ENCODE measurements at places on chromosomes 4 and X. TPM values are rescaled to one million over a fixed set of nuclear protein-coding genes. Genes with fewer than 3 reads are reported as not detected.

GRCh38 chr4:122334828-122335227 lies 44.0 kb upstream of the ADAD1 start:
- no peak for DNase-seq
- H3K4me3 ChIP-seq: no peak overlapping the region
- no peaks in the 10 kb centered on the region for H3K27me3 ChIP-seq
- no peak overlapping the region for H3K27ac ChIP-seq
- H3K4me1 ChIP-seq: no peaks in the 10 kb centered on the region
- H3K36me3 ChIP-seq: no peaks in the 10 kb centered on the region

GRCh38 chrX:129689796-129690195 lies 35.0 kb upstream of the APLN start:
- no peak overlapping the region for H3K27ac ChIP-seq

DNA sequence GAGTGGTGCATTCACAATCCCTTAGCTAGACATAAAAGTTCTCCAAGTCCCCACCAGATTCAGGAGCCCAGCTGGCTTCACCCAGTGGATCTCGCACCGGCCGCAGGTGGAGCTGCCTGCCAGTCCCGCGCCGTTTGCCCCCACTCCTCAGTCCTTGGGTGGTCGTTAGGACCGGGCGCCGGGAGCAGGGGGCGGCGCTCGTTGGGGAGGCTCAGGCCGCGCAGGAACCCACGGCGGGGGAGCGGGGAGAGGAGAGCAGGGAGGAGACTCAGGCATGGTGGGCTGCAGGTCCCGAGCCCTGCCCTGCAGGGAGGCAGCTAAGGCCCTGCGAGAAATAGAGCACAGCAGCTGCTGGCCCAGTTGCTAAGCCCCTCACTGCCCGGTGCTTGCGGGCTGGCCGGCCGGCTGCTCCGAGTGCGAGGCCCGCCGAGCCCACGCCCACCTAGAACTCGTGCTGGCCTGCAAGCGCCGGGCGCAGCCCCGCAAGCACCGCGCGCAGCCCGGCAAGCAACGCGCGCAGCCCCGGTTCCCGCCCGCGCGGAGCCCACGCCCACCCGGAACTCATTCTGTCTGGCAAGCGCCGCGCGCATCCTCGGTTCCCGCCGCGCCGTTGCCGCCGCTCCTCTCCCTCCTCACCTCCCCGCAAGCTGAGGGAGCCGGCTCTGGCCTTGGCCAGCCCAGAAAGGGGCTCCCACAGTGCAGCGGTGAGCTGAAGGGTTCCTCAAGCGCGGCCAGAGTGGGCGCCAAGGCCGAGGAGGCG lies 153.5 kb downstream of the SLC7A11 start:
- H3K27me3 ChIP-seq: no peaks in the 10 kb centered on the region
- DNase-seq: no peak
- no peak overlapping the region for H3K4me3 ChIP-seq

- H3K36me3 ChIP-seq: no peaks in the 10 kb centered on the region
- no peaks in the 10 kb centered on the region for H3K4me1 ChIP-seq
- H3K4me3 ChIP-seq: no peak overlapping the region
- no peaks in the 10 kb centered on the region for H3K27me3 ChIP-seq
- H3K27ac ChIP-seq: no peak overlapping the region
These were observed 87.1 kb downstream of the IGSF1 start for GRCh38 chrX:131201986-131202385.

- no peak for DNase-seq
- H3K36me3 ChIP-seq: peaks cover 9% of the 10 kb centered on the region
These were observed 23.5 kb downstream of the NFKB1 start for GRCh38 chr4:102524691-102525090.

DNA sequence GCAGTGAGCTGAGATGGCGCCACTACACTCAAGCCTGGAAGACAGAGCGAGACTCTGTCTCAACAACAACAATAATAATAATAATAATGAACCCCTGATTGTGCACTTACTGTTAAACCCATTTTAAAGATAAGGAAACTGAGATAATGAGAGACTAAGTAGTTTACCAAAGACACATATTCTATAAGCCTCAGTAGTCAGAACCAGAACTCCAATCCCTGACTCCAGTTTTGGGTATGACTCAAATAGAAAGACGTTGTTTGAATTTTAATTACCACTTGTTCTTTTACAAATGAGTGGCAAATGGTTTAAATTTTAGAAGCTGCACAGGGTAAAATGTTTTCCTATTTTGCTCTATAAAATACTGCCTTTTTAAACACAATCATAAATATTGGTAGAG lies 37.4 kb downstream of the ACSL4 start:
- no peak overlapping the region for H3K27ac ChIP-seq
- no peaks in the 10 kb centered on the region for H3K4me1 ChIP-seq
- H3K36me3 ChIP-seq: no peaks in the 10 kb centered on the region
- DNase-seq: no peak
- no peaks in the 10 kb centered on the region for H3K27me3 ChIP-seq
- H3K4me3 ChIP-seq: no peak overlapping the region

DNA sequence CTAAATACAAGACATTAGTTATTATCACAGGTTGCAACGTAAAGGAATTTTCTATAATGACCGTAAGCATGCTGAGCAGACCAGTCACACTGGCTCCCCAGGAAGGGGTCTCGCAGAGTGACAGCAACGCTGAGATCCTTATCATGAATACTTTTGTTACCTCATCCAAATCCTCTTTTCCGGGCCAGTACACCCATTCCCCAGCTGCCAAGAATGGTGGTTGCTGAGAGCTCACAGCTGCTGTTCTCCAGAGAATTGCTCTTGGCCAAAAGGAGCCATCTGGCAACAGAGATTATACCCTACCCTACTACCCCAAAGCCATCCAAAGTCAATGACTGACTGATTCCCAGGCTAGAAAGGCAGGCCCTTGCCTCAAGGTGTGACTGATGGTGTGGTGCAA lies 91.6 kb downstream of the FUNDC1 start:
- H3K4me3 ChIP-seq: no peak overlapping the region
- no peak for DNase-seq
- no peaks in the 10 kb centered on the region for H3K27me3 ChIP-seq
- H3K4me1 ChIP-seq: no peaks in the 10 kb centered on the region
- no peaks in the 10 kb centered on the region for H3K36me3 ChIP-seq

GRCh38 chr4:142741995-142742394 lies 104.1 kb downstream of the INPP4B start:
- H3K4me1 ChIP-seq: no peaks in the 10 kb centered on the region
- no peaks in the 10 kb centered on the region for H3K27me3 ChIP-seq
- no peak overlapping the region for H3K4me3 ChIP-seq
- DNase-seq: no peak

GRCh38 chrX:118730500-118731247 lies 3.3 kb downstream of the IL13RA1 start:
- no peak overlapping the region for H3K4me3 ChIP-seq
- H3K27me3 ChIP-seq: no peaks in the 10 kb centered on the region
- no peak overlapping the region for H3K27ac ChIP-seq
- peaks cover 5% of the 10 kb centered on the region for H3K4me1 ChIP-seq
- DNase-seq: no peak

Gene COX7B2
- not detected for total RNA-seq

Gene SYTL5
- total RNA-seq: not detected

Gene ELF4
- 35.1 TPM for total RNA-seq

Gene OCIAD1
- 90.6 TPM for total RNA-seq

Gene GLUD2
- 0.13 TPM for total RNA-seq

Gene RAB41
- not detected for total RNA-seq

Measured in GM12878 (cell line).